CD8-positive, alpha-beta T cell (primary cell): ENCODE measurements at places on chromosomes 6 and 20. TPM values are rescaled to one million over a fixed set of nuclear protein-coding genes. Genes with fewer than 3 reads are reported as not detected.

Gene IFT52
- 14.1 TPM for total RNA-seq

Gene MCHR2
- not detected for total RNA-seq

Gene FAM217A
- total RNA-seq, result not detected

Gene PLTP
- not detected for total RNA-seq

Gene KIAA0408
- 0.46 TPM for total RNA-seq

Gene COL9A1
- total RNA-seq, result not detected

Gene TRDN
- not detected for total RNA-seq

GRCh38 chr20:235891-236290 lies 8.8 kb downstream of the DEFB129 start:
- no peak for DNase-seq

DNA sequence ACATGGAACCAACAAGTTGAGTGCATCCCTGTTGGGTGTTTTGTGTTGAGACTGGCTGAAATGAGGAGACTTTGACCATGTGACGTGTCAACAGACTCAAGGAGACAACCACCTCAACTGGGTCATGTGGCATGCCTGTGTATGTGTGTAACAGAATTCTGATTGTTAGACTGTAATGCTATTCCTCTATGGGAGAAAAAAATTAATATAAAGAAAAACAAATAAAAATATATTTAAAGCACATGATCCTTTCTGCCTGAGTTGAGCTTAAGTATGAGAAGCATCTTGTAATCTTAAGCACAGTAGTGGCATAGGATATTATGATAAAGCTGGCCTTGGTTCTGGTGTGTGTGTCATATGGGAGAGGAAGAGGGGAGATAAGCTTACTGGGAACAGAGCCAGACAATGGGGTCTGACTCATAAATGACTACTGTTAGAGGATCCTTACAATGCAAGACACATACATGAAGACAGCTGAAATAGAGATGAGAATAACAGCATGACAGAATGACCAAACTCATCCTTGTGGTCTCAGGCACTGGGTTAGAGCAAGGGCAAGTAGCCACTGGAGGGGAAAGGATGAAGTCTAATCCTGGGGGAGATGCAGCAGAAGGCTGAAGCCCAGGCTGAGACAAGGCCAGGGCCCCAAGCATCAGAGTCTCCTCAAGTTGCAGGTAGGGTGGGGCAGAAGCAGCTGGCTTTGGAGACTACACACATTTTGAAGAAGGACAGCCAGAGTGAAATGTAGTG lies 9.2 kb downstream of the TP53INP2 start:
- no peak for DNase-seq

DNA sequence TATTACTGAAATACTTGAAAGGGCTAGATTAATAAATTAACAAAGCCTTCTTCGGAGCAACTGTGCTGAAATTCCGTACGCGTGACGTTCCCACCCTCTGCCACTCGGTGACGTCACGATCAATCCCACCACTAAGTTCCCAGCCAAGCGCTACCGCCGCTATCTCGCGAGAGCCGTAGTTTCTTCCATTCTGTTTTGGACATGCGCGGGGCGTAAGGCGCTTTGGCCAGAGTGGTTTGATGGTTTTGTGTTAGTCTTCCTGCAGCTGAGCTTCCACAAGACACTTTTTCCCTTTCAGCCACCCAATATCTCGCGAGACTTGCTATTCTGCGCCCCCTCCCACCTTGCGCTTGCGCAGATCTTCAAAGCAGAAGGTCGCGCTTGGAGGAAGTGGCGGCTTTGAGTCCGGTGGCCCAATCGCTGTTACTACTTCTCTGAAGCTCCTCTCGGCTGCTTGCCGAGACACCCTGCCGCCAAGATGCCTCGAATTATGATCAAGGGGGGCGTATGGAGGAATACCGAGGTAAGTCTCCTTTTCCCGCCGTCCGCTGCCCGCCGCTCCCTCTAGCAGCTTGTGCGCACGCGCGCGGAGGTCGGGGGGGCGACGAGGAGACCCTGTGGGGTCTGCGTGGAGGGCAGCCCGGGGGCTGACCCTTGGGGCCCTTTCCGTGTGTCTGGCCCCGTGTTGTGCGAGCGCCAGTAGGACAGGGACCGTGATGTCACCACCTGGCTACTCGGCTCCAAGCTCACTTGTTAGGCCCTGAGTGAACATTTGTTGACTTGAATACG lies at the start of gene CDC5L:
Gene CDC5L (plus strand): TSS at position 361 of the 789 bp plus-strand sequence. CDS start 118 bp downstream, at position 479.
- DNase-seq, result peak; percentile 99

GRCh38 chr6:90413396-90413795 lies 116.8 kb upstream of the BACH2 start:
- no peak for DNase-seq

DNA sequence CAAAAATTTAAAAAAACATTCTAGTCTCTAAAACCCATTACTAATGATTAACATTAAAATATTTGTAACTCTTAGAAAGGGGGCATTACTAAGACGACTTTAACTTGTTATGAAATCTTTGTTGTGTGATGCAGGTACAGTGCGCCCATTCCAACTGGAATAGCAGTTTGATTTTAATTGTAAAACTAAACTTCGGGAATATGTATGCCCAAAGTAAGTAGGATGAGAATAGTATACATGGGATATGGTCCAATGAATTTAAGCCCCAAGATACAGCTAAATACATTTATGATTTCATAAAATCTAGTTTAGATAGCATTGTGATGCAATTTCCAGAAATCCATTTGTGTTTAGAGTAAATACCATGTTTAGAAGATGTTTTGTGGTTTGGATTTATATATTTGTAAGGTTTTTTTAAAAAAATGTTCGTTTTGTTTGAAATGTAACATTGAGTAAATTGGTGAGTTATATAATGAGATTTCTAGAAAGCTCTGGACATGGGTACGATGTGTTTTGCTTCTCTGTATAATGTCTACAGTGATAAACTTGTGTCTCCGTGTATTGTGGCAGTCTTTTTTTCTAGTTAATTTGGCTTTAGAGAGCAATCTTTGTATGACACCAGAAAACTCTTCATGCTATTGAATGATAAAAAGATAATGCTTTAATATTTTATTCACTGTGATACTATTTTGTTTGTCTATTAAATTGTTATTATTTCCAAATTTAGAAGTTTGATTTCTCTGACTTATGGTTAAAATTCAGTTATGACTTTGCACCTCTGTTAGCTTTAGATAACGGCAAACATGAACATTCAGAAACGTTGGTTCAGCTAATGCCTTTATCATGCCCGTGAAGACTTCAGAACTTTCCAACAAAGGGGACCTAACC lies 54.8 kb downstream of the RNF182 start:
- no peak for DNase-seq

- DNase-seq, result no peak
These were observed 308.9 kb downstream of the ZNF217 start for GRCh38 chr20:53284696-53285095.

DNA sequence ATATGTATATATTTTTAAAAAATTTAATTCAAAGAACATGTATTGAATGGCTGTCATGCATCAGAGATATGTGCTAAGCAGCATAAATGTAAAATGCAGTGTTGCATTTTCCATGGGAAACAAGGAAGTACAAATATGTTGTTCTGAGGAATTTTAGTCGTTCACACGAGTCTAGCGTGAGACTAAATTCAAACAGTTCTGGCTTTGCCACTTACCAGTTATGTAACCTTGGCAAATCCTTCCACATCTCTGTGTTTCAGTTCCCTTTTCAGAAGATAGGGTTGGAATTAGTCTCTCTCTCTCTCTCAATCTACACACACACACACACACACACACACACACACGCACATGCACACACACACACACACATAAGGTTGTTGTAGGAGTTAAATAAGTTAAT lies 305.4 kb downstream of the UTRN start:
- peak; percentile 30 for DNase-seq

DNA sequence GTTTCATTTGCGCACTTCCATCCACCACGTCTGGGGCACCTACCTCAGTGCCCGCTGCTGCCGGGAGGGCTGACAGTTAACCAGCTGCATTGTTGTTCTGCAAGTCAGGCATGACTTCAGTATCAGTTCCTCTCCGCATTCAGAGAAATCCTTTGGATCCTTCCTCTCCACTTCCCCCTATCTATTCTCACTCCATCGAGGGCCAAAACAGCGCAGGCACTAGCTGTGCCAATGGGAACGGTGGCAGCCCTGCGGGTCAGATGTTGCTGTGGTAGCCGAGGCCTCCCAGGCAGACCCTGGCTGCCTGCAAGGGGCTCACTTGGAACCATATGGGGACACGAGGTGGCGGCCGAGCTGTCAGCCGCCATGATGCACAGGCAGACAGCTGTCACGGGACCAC lies 64.2 kb upstream of the INSM1 start:
- DNase-seq, result no peak

GRCh38 chr6:166959911-166960608 lies 3.7 kb upstream of the RNASET2 start:
- no peak for DNase-seq

DNA sequence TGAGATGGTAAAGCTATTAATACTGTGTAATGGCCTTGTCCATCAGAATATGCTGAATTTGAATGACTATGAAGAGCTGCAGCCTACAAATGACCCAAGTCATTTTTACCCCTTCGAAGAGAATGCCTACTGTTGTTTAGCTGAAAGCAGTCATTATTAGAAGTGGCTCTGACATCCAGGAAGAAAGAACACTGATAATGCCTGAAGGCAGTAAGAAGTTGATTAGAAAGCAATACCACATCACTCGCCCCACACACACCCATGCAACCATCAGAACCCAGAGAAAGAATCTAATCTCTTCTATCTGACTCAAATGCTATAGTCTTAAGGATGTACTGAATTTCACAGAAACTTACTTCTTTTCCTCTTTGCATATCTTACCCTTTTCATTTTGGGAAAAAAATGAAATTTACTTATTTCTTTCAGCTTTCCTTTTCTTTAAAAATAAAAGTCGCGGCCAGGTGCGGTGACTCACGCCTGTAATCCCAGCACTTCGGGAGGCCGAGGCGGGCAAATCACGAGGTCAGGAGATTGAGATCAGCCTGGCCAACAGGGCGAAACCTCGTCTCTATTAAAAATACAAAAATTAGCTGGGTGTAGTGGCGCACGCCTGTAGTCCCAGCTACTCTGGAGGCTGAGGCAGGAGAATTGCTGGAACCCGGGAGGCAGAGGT lies 61.0 kb downstream of the ARHGAP18 start:
- no peak for DNase-seq

DNA sequence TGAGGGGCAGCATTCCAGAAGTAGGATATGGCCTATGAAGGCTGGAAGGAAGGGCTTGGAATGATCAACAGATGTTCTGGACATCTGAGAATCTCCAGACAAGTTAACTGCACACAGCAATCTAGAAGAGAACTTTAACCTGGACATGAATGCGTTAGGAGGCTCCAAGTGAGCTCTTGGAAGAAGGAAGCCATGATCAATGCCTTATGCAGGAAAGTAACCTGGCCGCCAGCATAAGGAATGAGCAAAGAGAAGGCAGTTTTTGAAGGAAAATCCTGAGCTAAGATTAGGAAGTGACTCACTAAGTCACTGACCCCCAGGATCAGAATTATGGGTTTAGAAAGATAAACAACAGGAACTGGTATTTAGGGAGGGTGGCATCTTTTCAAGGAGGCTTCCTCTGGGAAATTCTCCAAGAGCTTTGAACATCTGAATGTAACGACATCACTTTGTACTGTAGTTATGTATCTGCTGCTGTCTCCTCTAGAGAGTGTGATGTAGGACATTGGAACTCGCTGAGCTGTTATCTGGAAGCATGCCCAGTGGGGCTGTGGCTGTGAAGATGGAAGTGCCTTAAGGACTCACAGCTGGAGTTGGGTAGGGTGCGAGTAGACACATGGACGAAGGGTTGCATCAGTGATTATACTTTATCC lies 236.8 kb downstream of the PACRG start:
- DNase-seq, result no peak

DNA sequence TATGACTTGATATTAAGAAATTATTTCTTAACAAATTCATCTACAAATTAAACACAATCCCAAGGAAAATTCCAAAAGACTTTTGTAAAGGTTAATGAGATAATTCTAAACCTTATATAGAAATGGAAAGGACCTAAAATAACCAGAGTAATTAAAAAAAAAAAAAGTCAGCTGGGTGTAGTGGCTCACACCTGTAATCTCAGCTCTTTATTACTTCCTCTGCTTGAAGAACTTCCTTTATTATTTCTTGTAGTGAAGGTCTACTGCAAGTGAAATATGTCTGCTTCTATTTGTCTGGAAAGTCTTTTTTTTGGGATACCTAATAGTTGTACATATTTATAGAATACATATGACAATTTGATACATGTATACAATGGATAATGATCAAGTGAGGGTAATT lies 20.2 kb upstream of the BLCAP start:
- DNase-seq, result no peak
